Fibroblast of pulmonary artery (primary cell): ENCODE measurements at places on chromosomes 2 and 18.

GRCh38 chr2:227150222-227150936 lies 13.6 kb downstream of the COL4A4 start:
- no peak for DNase-seq

GRCh38 chr2:106284691-106285202 lies 90.6 kb upstream of the UXS1 start:
- DNase-seq: no peak

DNA sequence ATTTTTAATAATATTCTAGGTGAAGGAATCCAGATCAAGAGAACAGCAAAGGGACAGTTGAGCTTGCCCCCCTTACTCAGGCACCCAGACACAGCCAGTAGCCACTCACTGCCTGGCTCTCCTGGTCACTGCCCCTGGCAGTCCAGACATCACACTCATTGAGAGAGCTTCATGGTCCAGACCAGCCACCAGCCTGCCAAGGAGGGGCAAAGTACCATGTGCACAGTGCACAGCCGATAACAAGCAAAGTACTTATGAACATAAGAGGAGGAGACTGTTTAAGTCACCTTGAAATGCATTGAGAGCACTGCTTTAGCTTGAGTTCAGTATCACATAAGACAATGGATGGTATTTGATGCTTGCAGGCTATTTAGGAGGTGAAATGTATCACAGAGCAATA lies 21.6 kb upstream of the CYRIA start:
- no peak for DNase-seq

DNA sequence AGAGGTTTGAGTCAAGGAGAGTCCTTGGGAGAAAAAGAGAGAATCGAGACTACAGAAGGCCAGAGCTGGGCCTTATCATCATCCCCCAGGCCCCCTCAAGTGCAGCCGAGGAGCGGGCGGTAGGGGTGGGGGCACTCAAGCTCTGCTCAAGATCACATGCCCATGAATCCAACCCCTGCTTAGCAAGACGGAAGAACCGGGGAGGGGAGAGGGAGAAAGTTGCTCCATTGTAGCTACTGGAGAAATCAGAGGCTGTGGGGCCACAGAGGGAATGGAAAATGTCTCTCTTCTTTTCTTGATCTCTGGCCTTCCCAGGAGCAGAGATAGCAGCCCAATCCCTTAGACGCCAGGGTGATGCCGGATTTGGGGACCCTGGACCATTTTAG lies 14.6 kb downstream of the SLC4A3 start:
- DNase-seq: no peak

DNA sequence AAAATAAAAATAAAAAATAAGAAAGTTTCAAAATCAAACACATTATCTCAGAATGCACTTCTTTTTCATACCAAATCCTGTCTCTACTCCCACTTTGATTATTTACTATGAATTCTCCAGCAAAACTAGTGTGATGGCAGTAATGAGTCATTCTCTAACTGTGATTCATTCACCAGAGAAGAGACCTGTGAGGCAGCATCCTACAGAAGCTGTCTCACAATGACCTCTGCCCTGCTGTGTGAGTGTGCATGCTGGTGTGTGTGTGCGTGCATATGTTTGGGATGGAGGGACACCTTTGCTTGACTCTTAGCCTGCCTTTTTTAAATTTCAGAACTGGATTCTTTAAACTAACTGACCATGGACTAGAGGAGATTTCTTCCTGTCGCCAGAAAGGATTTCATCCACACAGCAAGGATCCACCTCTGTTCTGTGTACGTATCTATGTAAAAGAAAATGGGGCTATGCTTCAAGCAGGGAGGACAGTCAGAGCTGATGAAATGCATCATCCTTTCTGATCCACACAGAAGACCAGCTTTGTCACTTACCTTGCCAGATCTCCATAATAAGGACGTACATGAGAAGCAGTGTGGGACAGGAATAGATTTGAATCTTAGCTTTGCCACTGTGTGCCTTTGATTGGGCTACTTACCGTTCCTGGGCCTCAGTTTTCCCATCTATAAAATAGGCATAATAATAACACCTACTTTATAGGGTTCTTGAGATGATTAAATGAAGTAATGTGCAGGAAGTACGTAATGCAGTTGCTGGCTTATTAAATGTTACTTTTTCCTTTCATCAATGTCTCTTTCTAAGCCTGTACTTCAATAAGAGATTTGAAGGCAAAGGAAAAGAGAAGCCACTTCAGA lies 31.2 kb downstream of the STAMBP start:
- peak; percentile 72 for DNase-seq

DNA sequence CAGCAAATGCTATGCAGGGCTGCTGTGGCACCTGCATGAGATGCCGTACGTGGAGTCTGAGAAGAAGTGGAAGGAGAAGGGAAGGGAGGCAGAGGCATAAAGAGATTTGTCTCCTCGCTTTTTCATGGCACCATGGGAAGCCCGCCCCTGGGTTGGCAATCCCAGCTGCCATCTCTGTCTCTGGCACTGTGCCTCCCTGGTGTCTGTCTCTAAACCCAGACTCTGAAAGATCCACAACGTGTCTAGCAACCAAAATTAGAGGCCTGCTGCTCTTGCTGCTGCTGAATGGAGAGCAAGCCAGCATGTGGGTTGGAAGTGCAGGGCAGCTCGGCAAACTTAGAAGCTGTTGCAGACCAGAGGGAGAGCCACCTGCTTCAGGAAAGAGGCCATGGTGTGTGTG lies 53.1 kb downstream of the INO80C start:
- no peak for DNase-seq

GRCh38 chr2:9539531-9539930 lies 16.1 kb downstream of the ADAM17 start:
- peak; percentile 88 for DNase-seq

DNA sequence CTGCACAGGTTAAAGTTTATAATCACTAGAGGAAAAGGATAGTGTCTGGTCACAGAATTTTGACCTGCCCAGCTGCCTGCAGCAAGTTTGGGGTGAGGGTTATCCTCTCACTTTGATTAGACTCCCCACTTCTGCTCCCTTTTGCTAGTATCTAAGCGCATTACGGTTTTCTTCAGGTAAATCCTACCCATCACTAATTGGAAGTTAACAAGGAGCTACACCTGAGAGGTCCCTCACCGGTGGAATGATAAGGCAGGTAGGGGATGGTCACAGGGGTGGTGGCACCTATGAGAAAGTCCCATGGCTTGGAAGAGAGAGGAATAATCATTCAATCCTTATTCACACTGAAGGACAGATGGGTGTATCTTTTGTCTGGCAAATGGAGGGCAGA lies 7.6 kb downstream of the BCL2 start:
- no peak for DNase-seq

- peak; percentile 99 for DNase-seq
Observed at GRCh38 chr2:195656859-195657633, at the start of gene SLC39A10. TSS of gene SLC39A10 (plus strand) at chr2:195657226. CDS start at chr2:195680043, 22,817 bp downstream.

- DNase-seq: no peak
Observed at GRCh38 chr2:131543385-131543891, 15.8 kb downstream of the CCDC74A start.

- DNase-seq: no peak
Observed at GRCh38 chr2:144325086-144325485, 194.8 kb downstream of the ZEB2 start.

GRCh38 chr18:78641689-78642231 lies 337.9 kb upstream of the SALL3 start:
- no peak for DNase-seq

DNA sequence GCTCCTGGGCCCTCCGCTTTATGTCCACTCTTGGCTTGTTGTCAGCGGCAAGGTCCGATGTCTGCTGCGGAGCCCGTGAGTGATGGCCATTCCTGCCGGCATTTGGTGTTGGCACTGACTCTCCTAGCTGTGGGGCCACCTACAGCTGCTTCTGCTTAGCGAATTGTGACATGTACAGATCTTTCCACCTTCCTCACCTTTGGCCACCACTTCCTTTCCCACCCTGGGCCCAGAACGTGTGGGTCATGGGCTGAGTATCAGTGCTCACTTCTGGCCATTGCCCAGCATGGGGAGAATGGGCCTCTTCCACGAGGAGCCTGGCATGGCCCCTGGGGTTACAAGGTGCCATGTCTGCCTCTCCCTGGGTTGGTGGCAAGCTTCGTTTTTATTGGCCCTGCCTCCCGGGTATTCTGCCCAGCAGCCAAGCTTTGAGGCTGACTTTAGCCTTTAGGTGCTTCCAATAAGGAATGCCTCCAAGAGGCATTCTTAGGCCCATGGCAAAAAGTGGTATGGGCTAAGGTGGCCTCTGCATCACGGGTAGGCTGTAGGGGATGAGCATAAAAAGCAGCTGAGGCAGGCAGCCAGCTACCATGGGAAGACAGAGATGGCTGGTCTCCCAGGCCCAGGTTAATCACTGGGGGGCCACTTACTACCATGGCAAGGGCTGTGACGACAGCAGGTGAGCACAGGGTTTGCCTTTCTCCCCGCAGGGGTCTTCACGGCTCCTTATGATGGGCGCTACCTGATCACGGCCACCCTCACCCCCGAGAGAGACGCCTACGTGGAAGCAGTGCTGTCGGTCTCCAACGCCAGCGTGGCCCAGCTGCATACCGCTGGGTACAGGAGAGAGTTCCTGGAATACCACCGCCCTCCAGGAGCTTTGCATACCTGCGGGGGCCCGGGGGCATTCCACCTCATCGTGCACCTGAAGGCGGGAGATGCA lies 65.8 kb downstream of the EMILIN2 start:
- no peak for DNase-seq

DNA sequence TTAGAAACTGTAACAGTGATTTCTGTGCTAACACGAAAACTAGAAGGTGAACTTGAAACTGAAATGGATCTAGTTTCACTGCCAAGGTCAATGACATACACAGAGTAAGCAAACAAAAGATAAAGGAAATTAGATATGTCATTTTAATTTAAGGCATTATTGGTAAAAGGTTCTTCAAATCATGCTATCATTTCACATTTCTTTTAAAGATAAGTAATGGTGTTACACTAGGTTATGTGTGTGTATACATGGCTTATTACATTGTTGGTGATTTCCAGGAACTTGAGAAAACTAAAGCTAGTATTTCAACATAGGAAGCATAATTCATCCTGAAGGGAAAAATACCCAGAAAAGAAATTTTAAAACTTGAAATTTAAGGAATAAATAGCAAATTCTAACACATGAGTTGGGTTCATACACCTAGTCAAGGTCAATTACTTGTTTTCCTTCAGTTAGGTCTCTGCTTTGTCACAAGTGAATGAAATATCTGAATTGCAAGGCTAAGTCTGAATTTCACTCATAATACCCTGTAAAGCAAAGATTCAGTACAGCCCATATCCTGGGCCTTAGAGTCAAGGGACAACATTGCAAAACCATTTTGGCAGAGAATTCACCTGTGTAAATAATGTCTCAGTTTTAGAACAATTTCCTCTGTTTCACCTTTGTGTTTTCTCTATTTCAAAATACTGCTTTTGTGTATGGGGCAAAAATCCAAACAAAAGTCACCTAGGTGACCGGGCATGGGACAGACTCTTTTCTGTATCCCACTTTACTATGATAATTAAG lies 141.6 kb downstream of the SRBD1 start:
- peak; percentile 68 for DNase-seq

- no peak for DNase-seq
Observed at GRCh38 chr2:16346671-16347070, 319.0 kb downstream of the CYRIA start.

- DNase-seq: peak; percentile 95
Observed at GRCh38 chr2:100292022-100292580, 30.2 kb downstream of the LONRF2 start.

GRCh38 chr18:40867459-40867858 lies 1087.6 kb upstream of the PIK3C3 start:
- DNase-seq: peak; percentile 90

GRCh38 chr2:160408173-160408958 lies 85.2 kb downstream of the RBMS1 start:
- DNase-seq: no peak

DNA sequence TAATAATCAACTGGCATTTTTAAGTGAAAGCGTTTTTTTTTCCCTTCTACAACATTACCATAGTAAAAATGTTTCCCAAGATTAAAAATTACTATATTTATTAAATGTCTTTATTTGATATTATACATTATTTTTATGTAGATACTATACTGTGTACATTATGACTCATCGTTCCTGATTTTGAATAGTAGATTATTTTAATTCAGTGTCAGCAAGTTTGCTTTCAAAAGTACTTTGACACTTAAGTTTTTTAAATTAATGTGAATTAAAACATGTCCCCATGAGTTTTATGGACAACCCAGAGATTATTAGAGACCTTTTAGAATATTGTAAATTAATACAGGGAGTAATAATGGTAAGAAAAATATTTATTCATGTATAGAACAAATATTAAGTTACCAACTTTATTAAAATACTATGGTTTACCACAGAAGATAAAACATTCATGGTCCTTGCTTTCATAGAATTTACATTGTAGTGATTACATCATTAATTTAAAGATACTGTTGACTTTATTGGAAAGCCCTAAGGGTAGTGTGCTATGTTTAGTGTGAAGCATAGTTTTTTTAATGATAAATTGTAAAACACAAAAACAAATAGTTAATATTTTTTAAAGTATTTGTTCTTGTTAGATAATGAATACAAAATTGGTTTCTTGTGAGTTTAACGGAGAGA lies 21.9 kb downstream of the DYNC1I2 start:
- no peak for DNase-seq

GRCh38 chr18:47680488-47680887 lies 250.0 kb downstream of the SMAD2 start:
- no peak for DNase-seq

DNA sequence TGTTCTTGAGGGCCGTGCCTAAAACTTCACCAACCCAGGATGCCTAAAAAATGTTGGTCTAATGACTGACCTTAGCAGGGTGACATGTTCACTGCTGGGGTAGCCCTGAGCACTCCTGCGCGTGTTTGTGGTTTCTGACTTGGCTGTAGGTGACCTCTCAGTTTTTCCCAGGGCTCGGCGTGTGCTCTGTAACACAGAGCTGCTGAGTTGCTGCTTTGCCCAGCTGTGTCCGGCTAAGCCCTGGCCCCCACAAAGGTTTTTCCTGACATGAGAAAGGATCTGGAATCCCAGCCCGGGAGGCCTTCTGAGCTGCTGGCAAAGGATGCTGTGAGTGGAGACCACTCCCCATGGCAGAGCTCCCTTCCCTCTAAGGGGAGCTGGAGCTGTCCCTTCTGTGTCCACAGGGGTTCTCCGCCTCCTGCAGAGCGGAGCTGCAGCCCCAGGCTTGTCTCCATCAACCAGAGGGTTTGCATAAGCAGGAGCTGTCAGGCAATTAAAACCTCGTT lies 52.7 kb downstream of the CRIM1 start:
- DNase-seq: peak; percentile 73

DNA sequence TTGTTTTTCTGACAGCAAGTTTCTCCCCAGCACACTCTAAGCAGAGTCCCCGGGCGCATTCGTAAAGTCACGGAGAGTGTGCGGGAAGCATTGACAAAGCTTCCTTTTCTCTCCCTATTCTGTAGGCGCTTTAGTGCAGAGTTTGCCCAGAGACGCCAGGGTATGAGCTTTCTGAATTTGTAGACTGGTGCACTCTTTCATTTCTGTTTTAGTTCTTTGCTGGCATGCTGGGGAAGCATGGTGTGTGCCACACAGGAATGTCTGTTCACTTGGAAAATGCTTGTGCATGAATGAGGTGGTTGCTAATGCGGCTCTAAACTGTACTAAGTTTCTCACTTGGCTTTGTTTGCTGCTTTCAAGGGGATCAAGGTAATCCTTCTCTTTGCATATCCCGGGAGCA lies 102.6 kb downstream of the RTN4 start:
- DNase-seq: no peak

- no peak for DNase-seq
Observed at GRCh38 chr2:62966991-62967390, 83.6 kb upstream of the OTX1 start.

- no peak for DNase-seq
Observed at GRCh38 chr2:222459983-222460382, 35.6 kb downstream of the SGPP2 start.

- DNase-seq: peak; percentile 69
Observed at GRCh38 chr2:212998626-212999359, 152.6 kb downstream of the IKZF2 start.
